ENCODE measurements at places on chromosomes 6 and 20.

- no peak for DNase-seq
These were observed 266.2 kb downstream of the LRFN2 start for GRCh38 chr6:40320947-40321346.

- no peak for DNase-seq
These were observed 250.0 kb downstream of the HIVEP2 start for GRCh38 chr6:142695016-142695415.

- no peak for DNase-seq
These were observed 22.4 kb downstream of the BFSP1 start for GRCh38 chr20:17508756-17509155.

DNA sequence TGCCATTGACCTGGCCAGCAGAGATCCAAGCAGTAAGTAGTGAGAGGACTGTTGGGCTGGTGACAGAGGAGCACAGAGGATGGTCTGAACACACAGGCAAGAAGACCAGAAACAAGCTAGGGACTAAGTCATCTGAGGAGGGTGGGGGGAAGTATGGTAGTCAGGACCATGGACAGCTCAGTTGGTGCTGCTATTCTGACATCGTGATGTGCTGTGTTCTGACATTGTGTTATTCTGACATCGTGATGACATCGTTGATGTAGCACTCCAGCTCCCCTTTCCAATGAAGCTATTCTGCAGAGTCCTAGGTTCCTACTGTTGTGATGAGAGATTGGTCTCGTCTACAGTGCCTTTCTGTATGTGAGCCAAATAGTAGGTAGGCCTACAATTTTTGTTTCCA is 28.7 kb downstream of the CFAP206 start:
- peak; percentile 59 for DNase-seq

- no peak for DNase-seq
These were observed 130.4 kb downstream of the CD164 start for GRCh38 chr6:109251839-109252238.

DNA sequence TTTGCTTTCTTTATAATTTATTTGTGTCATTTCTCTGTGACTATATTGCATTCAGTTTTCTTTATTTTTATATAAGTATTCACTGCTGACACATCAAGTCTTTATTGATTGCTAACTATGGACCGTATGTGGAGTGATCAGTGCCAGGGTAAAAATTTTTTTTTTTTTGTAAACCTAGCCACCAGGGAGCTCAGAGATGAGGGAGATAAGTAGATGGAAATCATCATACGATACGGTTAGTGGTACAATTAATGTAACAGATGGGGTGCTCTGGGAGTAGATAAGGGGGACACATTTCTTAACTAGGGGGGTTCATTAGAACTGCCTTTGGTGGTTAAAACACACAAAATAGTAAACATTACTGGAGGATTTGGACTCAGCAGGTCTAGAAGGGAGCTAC is 68.3 kb downstream of the AFDN start:
- no peak for DNase-seq

DNA sequence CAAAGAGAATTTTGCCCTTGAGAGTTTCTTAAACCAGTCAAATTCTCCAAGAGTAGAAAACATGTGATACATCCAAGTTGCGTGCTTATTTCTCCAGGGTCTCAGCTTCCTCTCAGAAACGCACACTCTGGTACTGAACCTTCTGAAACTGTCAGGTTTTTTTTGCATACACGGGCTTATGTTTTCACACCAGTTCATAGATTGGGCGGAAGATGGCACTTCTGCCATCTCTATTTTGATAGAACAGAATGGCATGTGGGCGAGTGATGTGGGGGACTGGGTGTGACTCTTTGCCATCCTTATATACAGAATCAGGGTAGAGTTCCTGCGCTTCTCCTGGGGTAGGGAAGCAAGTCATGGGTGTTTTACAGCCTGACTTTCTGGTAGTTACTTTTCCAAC is 56.4 kb downstream of the ADTRP start:
- no peak for DNase-seq

DNA sequence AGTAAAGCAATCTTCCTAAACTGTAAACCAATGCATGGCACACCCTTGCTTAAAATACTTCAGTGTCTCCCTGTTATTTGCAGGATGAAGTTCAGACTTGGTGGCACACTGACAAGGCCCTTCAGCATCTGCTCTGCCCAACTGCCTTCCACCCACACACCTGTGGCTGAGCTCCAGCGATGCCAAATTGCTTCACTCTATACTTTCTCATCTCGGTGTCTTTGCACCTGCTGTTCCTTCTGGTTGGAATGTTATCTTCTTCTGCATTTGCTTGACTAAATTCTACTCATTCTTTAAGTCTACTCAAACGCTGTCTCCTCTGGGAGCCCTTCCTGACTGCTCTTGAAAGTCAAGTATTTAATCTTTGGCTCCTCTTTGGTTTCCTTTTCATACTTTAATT is 100.1 kb upstream of the SUPT3H start:
- DNase-seq: no peak

DNA sequence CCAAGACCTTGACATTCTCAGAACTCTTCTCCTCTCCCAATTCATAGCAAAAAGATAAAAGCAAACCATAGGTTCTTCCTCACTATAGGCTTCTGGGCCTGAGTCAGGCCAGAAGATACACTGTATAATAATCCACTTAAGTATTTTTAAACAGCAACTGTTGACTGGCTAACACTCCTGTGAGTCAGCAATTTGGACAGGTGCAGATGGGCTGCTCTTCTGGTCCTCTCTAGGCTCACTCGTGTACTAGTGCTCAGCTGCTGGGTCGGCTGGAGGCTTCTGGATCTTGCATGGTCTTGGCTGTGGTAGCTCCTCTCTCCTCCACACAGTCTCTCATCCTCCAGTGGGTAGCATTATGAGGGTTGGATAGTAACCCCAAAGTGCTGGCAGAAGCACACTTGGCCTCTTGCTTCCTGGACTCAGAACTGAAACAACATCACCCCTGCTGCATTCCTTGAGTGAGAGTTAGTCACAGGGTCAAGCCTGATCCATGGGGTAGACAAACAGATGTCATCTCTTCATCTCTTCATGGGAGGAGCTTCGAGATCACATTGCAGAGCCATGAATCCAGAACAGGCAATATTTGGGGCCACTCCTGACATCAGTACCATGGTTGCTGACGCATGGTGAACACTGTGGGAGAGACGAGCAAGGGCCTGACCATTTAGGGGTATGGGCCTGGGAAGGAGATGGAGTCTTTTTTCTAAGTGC is 86.9 kb downstream of the C6orf118 start:
- no peak for DNase-seq

DNA sequence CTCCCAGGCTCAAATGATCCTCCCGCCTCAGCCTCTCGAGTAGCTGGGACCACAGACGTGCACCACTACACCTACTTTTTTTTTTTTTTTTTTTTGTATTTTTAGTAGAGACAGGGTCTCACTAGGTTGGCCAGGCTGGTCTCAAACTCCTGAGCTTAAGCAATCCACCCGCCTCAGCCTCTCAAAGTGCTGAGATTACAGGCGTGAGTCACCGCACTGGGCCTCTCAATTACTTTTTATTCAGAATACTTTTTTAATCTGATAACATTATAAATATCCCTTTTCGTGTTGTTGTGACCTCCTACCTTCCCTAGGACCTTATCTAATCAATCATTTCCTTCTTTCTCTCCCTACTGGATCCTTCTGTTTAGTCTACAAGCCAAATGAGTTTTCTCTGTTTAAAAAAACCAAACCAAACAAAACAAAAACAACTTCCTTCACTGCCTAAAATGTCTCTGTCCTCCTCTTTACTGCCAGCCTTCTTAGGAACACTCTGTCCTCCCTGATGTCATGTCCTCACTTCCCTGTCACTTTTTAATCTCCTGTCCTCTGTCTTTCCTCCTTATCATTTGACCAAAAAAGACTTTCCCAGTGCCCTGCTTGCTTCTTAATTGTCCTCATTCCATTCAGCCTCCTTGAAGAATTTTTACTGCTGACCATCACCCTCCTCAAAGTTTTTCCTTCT is 85.0 kb downstream of the CAP2 start:
- DNase-seq: no peak

GRCh38 chr20:58229198-58229798 is 845 bp upstream of the ANKRD60 start:
- DNase-seq: no peak

DNA sequence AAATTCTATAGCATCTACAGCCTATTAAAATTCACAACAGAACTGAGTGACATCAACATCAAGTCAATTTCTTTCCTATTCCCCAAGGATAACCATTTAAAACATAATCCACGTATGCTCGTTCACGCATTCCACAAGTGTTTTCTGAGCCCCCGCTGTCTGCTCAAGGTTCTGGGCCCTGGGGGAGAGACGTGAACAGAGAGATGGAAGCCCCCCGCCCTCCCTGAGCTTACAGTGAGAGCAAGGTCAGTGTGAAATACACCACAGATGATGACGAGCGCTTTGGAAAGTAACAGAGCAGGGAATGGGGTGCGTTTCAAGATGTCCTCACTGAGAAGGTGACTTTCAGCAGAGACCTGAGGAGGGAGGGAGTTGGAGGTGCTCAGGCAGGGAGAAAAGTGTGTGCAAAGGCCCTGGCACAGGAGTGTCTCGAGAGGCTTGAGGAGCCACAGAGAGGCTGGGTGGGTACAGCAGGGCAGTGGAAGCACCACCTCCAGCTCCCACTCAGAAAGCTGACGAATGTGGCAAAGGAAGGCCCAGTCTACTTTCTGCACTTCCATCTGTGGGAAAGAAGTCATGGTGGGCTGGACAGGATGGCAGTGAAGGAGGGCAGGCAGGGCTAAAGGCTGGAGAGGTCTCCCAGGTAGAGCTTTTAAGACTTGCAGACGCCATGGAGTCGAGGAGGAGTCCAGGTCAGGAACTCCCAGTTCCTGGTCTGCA is 88.3 kb downstream of the DLL1 start:
- no peak for DNase-seq

GRCh38 chr6:144690666-144691065 is 405.5 kb downstream of the UTRN start:
- DNase-seq: no peak

DNA sequence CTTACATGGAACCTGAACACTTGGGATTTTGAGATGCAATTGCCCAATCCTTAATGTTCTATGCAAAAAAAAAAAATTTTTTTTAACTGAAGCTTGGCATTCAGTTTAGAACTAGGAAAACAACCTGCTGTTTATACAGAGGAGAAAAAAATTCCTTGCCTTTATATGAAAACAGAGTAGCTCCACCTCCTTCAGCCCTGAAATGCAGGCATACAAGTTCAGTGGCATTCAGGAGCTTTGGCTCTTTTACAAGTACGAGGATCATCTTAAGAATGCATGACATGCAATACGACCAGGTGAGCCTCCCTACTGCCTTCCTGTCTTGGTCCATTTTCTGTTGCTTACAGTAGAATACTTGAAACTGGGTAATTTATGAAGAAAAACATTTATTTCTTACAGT is 20.4 kb downstream of the PAX1 start:
- no peak for DNase-seq

DNA sequence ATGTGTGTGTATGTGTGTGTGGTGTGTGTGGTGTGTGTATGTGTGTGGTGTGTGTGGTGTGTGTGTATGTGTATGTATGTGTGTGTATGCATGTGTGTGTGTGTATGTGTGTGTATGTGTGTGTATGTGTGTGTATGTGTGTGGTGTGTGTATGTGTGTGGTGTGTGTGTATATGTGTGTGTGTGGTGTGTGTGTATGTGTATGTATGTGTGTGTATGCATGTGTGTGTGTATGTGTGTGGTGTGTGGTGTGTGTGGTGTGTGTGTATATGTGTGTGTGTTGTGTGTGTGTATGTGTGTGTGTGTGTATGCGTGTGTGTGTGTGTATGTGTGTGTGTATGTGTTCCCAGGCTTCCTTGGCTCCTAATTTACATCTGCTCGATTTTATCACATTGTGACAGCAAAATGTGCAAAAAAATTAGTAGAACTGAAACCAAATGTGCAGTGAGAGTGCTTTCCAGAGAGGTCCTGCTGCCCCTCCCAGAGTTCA is 234.5 kb downstream of the BMP7 start:
- DNase-seq: no peak

DNA sequence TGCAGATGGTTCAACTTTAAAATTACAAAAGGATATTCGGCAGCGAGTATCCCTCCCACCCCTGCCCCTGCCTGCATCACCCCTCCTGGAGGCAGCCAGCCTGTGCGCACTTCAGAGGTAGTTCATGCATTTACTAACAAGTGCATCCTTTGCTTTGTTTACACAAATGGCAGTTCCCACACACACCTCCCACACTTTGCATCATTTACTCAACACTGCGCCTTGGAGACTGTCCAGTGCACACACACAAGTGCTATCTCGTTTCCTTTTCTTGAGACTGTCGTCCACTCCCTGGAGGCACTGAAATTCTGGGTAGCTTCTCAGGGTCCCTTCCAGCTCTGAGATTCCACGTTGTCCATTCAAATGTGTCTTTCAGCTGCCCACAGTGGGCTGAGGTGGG is 53.1 kb upstream of the VSX1 start:
- DNase-seq: no peak

Data from right renal pelvis (tissue), 4 donors.